ENCODE measurements at places on chromosomes 16 and 17. TPM values are rescaled to one million over a fixed set of nuclear protein-coding genes. Genes with fewer than 3 reads are reported as not detected.

Gene CES3
- 0.37 TPM for polyA plus RNA-seq

DNA sequence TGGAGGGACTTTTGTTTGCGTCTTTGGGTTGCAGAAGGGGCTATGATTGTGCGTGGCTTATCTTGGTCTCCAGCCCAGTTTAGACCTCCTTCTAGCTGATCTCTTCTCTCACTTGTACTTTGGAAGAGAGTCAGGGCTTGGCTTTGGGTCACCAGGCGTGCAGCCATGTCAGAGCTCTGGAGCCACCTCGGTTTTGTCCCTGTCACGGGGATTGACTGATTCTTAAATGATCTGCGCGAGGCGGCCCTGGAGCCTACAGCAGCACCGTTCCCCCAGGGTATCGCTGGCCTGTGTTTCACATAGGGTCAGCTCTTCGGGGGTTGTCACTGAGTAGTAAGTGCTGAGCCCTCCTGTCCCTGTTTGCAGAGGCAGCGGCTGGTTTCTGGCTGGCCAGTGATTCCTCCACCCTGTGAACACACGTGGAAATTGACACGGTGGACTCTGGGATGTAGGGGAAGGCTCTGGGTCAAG is 209.8 kb upstream of the CHMP6 start:
- no peaks in the 10 kb centered on the region for H3K27me3 ChIP-seq
- no peaks in the 10 kb centered on the region for H3K36me3 ChIP-seq
- no peak for DNase-seq
- no peak overlapping the region for H3K4me3 ChIP-seq
- H3K27ac ChIP-seq = no peak overlapping the region
- H3K4me1 ChIP-seq = peaks cover 27% of the 10 kb centered on the region

GRCh38 chr16:53769787-53770186 is 65.8 kb downstream of the FTO start:
- H3K27me3 ChIP-seq = no peaks in the 10 kb centered on the region
- peaks cover 26% of the 10 kb centered on the region for H3K4me1 ChIP-seq
- no peak overlapping the region for H3K27ac ChIP-seq
- no peaks in the 10 kb centered on the region for H3K36me3 ChIP-seq

DNA sequence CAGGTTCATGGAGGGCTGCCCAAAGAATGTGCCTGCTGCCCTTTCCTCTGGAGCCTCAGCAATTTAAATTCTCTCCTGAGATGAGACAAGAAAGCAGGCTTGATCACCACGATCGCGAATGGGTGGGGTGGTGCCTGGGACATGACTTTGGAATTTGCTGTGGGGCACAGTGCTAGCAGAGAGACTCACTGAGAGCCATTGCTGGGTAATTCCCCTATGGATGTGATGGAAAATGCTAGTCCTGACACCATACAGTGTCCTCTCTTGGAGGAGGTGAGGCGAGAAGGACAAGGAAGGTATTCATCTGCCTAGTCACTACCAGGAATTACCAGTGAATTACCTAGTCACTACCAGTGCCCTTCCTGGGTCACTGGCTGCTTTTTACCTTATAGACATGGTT is 15.5 kb downstream of the FAM20A start:
- no peak overlapping the region for H3K27ac ChIP-seq
- H3K36me3 ChIP-seq = no peaks in the 10 kb centered on the region
- no peak overlapping the region for H3K4me3 ChIP-seq
- no peak for DNase-seq
- H3K27me3 ChIP-seq = no peaks in the 10 kb centered on the region

GRCh38 chr16:15037745-15038144 is 18.1 kb downstream of the NTAN1 start:
- H3K27me3 ChIP-seq = no peaks in the 10 kb centered on the region
- peaks cover 83% of the 10 kb centered on the region for H3K36me3 ChIP-seq
- H3K27ac ChIP-seq = no peak overlapping the region
- H3K4me3 ChIP-seq = no peak overlapping the region
- H3K4me1 ChIP-seq = peaks cover 6% of the 10 kb centered on the region

Measured in CD14-positive monocyte (primary cell).